GM12892 (cell line): ENCODE measurements at places on chromosomes 1 and 21.

GRCh38 chr21:35232545-35233176 lies 183.6 kb upstream of the RUNX1 start:
- no peak for DNase-seq

DNA sequence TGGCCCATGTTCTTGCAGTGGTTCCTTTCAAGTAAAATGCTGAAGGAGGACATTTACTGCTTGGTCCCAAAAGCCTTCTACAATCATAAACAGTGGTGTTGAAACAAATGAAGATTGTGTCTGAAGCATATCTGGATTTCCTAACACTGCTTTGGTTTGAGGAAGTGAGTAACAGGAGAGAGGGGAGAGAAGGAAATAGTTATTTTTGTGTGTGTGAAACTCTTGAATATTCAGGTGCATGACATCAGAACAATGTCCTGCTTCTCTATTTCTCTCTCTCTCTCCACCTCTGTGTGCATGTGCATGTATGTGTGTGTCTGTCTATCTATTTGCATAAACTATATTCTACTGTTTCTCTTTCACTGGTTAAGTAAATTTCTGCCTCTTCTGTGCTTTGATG lies 61.4 kb upstream of the TNFSF18 start:
- no peak for DNase-seq

DNA sequence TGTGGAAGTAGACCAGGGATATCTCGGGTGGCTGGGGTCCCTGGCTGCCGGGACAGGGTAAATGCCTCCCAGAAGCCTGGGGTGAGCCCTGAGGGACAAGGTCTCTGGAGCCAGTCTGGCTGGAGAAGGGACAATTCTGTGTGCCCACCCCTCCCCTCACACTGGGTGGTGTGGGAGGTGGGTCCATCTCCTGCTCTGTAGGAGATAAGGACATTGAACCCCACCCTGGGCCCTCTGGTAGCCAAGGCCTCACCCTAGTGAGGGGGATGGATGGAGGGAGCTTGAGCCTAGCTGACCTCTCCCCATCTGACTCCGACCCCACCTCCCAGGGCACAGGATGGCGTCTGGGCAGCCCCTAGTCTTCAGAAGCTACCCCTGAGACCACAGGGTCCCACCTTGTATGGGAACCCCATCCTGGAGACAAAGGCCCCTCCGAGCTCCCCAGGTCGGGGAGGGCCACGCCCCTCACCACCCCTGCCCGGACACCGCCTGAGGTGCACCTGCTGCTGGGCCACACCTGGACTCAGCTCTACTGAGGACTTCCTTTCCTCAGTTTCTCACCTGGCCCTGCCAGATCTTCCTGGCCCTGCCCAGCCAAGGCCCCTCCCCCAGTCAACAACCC lies 4.3 kb downstream of the AGRN start:
- DNase-seq, result no peak

DNA sequence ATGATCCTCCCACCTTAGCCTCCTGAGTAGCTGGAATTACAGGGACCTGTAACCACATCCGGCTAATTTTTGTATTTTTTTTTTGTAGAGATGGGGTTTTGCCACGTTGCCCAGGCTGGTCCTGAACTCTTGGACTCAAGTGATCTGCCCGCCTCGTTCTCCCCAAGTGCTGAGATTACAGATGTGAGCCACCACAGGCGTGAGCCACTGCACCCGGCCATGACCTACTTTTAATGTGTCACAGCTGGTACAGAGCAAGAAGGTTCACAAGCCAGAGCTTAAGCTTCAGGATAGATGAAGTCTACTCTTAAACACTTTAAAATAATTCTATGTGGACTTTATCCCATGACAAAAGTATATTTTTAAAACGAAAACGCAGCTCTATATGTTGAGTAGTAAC lies 23.6 kb downstream of the ACBD3 start:
- DNase-seq, result no peak
